Stimulated activated CD8-positive, alpha-beta memory T cell treated with anti-CD3 and anti-CD28 coated beads, Interleukin-12 subunit alpha, Interleukin-12 subunit beta, amount 100 ng/mL, for 1 hour (primary cell): ENCODE measurements at places on chromosomes 5 and 9.

- no peak for DNase-seq
Measured at GRCh38 chr5:172353271-172353812, 69.8 kb upstream of the UBTD2 start.

- no peak for DNase-seq
Measured at GRCh38 chr9:122498883-122499288, 11.7 kb upstream of the OR1J2 start.

- no peak for DNase-seq
Measured at GRCh38 chr9:116594547-116594946, 92.6 kb upstream of the TRIM32 start.

GRCh38 chr5:122985954-122986721 is 50.4 kb downstream of the PPIC start:
- no peak for DNase-seq

GRCh38 chr5:1474183-1474839 is 29.1 kb upstream of the SLC6A3 start:
- no peak for DNase-seq

- no peak for DNase-seq
Measured at GRCh38 chr5:150167908-150168307, 1.3 kb downstream of the CDX1 start.

GRCh38 chr5:171336521-171337209 is 27.6 kb downstream of the TLX3 start:
- DNase-seq, result no peak

- no peak for DNase-seq
Measured at GRCh38 chr5:148166550-148167283, 1.6 kb upstream of the SPINK14 start.

- DNase-seq, result no peak
Measured at GRCh38 chr5:66540078-66540477, 56.1 kb upstream of the MAST4 start.

DNA sequence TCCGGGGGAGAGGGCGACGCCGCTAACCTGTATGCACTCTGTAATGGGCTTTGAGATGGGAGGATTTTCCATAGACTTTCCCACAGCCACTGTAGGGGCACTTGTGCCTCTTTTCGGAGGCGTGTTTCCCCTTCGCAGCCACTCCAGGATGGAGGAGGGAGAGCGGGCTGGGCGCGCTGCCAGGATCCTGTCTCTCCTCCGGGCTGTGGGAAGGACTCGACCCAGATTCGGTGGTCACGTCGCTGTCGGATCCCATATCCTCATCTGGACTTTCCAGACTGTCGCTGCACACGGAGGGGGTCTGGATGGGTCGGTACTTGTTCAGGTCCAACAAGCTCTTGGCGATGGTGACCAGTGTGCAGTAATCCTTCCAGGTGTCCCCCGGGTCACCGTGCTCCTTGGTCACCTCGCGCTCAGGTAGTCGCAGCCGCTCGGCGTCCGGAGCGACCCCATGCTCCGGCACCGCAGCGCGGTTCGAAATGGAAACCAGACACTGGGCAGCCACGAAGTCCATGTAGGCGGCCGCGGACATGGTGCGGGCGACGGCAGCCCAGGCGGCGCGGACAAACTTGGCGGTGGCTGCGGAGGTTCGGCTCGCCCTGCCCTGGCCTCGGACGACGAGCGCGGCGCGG is 1.5 kb downstream of the KLF9 start:
- DNase-seq, result no peak

DNA sequence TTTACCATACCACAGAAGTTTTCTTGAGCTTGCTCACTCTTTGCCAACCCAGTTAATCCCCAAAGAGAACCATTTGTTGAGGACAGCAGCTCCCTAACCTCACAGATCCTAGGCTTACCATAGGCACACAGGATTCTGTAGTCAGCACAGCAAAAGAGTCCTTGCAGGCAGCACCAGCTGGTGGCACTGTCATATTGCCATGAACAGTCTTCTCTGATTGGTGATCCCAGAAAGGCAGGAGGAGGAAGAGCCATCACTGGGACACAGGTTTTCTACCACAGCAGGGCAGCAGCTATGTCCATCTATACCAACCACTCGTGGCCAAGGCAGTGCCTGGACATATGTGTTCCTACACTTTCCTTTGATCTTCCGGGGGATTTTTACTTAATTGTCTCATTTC is 297.1 kb upstream of the CD180 start:
- no peak for DNase-seq

DNA sequence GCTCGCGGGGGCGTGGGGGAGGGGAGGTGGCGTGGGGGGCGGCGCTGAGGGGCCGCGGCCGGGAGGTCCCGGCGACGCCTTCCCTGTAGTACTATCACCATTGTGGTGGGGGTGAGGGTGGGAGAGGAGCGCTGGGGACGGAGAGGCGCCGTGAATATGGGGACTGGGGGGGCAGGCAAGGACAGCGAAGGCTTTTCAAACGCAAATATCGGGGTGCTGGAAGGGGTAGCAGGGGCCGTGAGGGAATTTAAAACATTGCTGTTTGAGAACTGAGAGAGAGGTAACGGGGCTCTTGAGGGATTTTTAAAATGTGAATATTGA is 427 bp downstream of the RBM27 start:
- DNase-seq, result no peak

GRCh38 chr5:114780290-114780689 is 389.4 kb downstream of the TRIM36 start:
- DNase-seq, result no peak

- DNase-seq, result no peak
Measured at GRCh38 chr5:5932824-5933223, 445.5 kb downstream of the MED10 start.

GRCh38 chr9:137484551-137485315 is 25.6 kb upstream of the NSMF start:
- no peak for DNase-seq

DNA sequence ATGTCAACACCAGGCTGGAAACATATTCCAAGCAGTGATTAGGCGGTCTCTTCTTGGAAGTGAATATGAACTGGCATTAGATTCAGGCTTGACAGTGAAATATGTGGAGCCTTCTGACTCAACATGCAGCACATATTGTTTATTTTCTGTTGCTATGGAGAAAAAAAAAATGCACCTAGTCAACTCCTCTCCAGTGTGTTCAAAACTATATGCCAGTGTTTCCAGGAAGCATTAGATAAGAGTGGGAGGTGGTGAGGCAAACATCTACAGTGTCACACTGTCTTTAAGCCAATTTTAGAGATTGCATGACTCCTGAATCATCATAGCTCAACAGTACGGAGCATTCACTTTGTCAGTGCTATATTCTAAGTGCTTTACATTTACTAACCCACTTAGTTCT is 117.9 kb downstream of the HCN1 start:
- no peak for DNase-seq

- DNase-seq, result no peak
Measured at GRCh38 chr5:143473481-143473880, 70.0 kb upstream of the NR3C1 start.

- no peak for DNase-seq
Measured at GRCh38 chr5:107817951-107818350, 147.2 kb upstream of the EFNA5 start.

GRCh38 chr5:128522336-128522735 is 15.7 kb downstream of the FBN2 start:
- DNase-seq, result no peak

DNA sequence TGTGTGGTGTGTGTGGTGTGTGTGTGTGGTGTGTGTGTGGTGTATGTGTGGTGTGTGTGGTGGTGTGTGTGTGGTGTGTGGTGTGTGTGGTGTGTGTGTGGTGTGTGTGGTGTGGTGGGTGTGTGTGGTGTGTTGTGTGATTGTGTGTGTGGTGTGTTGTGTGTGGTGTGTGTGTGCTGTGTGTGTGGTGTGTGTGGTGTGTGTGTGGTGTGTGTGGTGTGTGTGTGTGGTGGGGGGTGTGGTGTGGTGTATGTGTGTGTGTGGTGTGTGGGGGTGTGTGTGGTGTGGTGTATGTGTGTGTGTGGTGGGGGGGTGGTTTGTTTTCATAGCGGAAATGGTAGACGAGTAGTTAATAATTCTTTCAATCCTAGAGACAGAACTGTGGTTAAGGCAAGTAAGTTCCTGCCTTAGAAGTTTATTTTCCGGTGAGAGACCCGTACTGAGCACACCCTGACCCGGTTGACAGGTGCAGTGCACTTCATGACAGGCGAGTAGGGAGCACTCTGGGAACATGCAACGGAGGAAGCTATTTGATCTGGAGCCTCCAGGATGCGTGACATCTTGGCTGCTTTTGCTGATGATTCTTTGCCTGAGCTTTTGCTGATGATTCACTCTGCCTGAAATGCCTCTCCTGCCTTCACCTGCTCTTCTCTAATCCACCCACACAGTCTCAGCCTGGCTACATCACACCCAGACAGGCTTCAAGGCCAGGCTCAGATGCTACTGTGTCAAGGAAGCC is 21.7 kb upstream of the FAT2 start:
- no peak for DNase-seq

DNA sequence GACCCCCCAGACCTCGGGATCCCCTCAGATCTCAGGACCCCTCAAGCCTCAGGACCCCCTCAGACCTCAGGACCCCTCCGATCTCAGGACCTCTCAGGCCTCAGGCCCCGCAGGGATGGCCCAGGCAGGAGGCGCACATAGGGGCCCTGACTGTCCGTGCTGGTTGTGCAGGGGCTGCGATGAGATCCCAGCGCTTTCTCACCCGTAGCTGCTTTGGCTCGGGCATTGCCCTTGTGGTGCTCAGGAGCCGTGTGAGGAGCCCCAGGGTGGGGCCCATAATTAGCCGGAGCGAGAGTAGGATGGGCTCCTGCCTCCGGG is 680 bp upstream of the LPCAT1 start:
- no peak for DNase-seq

DNA sequence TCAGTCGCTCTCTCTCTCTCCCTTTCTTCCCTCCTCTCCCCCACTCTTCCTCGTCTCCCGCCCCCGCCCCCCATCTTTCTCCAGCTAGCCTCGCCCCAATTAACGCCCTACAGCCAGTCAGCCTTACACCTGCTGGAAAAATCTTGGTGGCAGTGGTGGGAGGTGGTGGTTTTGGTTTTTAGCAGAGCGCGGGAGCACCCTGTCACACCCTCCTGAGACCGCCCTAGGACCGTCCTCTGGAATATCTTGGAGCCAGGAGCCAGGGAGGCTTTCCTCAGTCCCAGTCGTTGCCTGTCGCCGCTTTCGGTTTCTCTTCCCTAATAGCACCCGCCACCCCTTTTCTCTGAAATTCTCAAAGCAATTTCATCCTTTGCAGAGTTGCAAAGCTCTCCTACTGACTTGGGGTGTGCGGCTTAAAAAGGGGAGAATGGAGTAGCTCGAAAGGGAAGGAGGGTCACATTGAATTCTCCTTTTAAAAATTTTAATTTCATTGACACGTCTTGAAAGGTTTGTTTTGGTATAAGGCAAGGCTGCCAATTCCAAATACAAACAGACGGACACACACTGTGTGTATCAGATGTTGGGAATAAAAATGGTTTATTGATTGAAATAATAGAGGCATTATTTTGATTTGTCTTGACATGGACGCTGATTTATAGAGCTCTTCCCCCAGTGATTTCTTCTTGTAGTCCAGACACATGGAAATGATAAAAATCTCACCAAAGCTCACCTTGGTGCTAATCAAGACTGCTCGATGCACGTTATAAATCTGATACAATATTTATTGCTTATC is 301.3 kb downstream of the PARP8 start:
- DNase-seq, result no peak

DNA sequence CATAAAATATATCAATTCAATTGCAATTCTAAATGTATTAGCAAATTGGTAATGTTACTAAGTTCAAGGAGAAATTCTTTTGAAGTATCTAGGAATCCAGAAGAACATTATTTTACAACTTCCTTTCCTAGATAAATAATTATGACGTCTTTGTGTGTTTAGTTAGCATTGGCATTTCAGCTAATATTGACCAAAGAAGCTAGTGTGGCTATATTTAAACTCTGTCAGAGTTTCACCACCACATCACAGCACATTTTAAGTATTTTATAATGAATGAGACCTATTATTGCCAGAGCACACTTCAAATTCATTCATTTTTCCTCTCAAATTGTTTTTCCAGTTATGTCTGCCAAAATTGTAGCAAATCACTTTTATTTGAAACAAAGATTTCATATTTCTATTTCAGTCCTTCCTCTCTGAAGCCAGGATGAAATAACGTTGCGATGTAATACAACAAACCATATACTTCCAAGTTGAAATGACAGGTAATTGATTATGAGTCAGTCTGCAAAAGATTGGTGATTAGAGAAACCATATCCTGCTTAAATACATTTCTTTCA is 18.9 kb downstream of the PLK2 start:
- DNase-seq, result no peak

DNA sequence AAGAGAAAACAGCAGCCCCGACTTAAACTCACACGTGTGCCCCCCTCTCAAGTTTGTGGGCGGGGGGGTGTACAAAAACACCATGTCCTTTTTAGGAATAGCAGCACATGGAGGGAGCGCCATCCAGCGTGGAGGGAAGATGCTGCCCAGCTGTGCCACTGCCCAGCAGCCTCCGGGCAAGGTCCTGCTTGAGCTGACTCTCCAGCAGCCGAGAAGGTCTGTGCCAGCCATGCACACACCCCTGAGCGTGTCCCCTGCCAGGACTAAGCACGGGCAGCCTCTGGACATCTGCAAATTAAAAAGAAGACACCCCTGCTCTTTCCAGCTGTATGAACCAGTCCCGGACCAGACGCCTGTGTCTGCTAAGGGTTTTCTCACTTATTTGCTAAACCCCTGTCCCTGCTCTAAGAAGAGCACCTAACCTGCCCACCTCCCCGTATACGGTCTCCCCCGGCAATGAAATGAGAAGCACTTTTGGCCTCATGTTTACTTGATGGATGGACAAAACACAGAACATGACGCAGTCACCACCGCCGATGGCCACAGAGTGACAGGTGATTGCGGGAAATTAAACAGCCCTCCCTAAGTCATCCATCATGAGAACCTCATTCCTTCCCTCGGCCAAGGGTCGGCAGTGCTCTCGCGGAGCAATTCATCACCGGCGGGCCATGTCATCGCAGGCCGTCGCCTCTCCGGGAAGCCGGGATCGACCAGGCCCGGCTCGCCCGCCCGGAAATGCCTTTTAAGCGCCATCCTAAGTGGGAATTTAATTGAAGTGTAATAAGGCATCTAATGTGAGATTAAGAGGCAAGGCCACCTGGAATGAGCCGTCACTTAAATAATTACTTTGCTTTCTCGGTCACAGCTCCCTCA is 96.9 kb downstream of the OLFM1 start:
- DNase-seq, result no peak

DNA sequence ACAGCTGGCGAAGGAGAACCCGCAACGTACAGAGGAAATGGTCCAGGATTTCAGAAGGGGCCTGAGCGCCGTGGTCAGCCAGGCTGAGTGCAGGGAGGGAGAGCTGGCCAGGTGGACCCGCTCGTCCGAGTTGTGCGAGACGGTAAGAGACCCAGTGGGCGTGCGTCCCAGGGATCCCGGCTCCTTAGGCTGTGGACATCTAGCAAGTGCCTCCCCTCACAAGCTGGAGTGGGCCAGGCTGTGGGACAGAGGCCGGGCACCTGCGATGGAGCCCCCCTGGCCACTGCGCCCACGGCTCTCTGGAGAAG is 29.5 kb upstream of the LRRC14B start:
- no peak for DNase-seq

DNA sequence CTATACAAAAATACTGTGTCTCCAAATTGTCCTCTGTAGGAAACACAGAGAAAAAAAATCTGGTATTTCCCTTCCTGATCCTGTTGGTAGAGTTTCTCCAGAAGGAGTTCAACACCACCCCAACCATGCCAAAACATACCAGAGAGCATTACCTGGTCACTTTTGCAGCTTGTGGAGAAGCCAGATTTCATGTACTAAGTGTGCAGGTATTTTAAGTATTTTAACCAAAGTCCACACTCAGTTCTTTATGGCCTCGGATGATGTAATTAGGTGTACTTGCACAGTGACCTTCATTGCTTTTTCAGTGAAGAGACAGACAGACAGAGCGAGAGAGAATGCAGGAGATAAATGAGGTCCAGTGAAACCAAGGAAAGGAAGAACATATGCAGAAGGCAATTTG is 2046.8 kb upstream of the CDH9 start:
- no peak for DNase-seq
